CD4-positive, alpha-beta T cell treated with Interferon alpha-2 for 1 hour (primary cell): ENCODE measurements at places on chromosomes 6 and 20.

DNA sequence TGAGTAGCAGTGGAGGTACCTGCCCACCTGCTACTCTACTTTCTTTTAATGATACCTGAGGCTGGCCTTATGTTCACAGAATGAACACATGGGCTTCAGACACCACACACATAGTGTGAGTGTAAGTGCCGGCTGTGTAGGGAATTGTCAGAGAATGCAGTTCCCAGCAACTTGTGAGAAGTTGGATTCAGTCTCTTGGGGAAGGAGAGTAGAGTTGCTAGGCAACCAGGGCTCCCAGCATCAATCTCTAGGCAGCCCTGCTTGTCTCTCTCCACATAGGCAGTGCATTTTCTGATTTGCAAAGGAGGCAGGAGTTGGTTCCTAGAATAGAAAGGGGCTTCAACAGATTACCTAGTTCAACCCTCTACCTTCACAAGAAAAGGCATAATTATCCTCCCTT is 74.1 kb downstream of the BFSP1 start:
- no peak for DNase-seq

DNA sequence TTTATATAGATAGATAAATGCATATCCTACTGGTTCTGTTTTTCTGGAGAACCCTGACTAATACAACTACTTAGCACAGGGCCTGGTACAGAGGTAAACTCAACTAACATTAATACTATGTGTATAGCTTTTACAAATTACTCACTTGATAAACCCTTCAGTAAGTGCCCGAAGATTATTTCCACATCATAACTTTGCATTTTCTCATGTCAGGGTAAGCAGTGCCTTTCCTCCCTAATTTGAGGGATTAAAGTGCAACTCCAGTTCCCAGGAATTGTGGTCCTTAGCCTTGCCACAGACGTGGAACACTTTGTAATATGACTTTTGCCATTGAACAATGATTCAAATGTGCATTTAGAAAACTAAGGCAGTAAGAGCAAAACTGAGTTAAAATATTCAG is 147.5 kb upstream of the SMLR1 start:
- no peak for DNase-seq

DNA sequence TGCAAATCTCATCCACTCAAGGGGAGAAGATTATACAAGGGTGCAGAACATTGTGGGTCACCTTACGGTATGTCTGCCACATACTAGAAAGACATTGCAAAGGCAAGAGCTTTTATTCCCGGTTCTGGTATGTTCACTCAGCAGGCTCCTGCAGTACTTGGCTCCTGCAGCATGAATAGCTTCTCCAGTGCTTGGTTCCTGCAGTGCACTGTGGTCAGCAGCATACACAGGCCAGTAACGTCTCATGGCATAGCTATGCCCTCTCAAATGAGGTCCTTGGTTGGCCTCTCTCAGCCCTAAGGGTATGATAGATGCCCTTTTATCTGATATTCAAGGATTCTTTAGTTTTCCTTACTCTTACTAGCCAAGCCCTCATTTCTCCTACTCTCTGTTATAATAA is 12.6 kb downstream of the TCP11 start:
- no peak for DNase-seq

- peak; percentile 80 for DNase-seq
Observed at GRCh38 chr20:58309591-58310290, at the start of gene RAB22A. RAB22A (plus strand) TSS chr20:58309715; CDS start chr20:58309977, 262 bp downstream.

- DNase-seq, result peak; percentile 2
Observed at GRCh38 chr6:113564371-113565171, 292.6 kb upstream of the MARCKS start.

DNA sequence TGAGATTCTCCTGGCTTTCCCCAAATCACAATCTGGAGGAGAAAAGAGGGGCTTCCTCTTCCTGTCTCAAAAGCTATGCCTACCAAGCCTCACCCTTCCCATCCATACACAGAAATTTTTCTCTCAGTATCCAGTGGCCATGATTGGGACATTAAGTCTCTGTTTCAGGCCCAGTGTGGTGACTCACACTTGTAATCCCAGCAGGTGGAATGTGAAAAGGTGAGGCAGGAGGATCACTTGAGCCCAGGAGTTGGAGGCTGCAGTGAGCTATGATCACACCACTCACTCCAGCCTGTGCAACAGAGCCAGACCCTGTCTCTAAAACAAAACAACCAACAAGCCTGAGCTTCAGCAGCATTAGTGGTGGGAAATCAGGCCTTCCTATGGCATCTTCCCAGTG is 210.0 kb downstream of the OGFRL1 start:
- no peak for DNase-seq

GRCh38 chr20:11193241-11193640 is 519.4 kb upstream of the JAG1 start:
- DNase-seq, result no peak

DNA sequence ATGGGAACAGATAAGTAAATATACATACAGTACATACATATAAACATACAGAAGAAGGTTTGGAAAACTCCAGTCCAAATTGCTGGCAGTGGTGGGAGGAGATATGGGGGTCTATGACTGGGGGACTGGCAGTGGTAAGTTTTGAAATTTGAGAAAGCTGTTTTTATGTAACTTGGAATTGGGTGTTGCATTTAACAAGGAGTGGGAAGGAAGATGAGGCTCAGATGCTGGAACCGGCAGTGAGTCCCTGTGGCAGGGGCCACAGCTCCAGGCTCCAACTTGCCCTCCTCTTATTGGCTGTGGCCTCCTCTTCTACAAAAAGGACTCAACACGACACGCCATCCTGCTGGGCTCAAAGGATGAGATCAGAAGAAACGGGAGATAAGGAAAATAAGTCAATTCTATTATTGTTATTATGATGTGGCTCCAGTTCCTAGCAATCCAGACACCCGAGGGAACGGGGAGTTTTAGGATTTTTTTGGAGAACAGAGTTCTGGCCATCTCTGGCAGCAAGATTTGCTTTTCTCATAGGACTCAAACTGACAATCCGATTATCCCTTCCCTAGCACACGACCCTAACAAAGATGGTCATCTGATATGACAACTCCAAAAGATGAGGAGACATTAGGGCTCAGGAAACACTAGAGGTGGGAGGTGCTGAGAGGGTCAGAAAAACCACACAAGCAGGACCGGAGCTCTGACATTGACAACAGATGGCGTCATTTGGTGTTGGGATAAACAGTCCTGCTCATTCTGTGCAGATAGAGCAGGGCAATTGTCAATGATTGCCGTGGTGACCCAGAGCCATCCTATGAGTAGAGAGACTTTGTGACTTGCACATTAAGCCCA is 6.0 kb upstream of the TGM2 start:
- no peak for DNase-seq

DNA sequence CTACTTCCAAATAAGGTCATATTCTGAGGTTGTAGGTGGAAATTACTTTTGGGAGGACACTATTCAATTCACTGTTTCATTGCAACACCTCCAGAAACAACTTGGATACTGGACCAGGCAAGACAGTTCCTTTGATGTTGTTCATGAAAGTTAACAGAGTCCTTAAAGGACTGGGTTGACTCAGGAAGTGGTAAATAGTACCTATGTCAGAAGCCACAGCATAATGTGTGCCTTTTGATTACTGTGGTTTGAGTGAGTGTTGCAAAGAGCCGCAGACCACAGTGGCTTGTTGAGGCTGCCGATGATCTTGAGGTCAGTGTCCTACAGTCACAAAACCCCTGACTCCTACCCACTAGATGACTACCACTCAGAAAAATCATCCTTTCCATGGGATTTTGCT is 10.9 kb downstream of the IL20RA start:
- DNase-seq, result peak; percentile 45

DNA sequence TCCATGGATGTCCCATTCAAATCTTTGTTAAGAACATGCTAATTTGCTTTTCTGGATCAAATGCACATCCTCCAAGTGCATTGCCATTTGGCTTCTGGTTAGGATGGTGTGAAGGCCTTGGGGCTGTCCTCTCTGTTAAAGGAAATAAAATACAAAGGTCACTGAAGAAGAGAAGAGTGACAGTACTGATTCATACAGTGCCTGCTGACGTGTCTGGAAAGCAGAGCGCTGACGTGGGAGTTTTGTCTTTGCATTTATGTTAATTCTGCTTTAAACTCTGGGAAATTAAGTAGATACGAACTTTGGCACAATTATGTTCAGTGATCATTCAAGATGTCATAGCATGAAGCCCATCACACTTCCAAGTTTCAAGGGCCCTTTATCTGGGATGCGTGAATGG is 33.2 kb downstream of the SYNDIG1 start:
- DNase-seq, result no peak

- no peak for DNase-seq
Observed at GRCh38 chr6:121506761-121507754, 71.6 kb downstream of the GJA1 start.

- peak; percentile 42 for DNase-seq
Observed at GRCh38 chr20:41329435-41330342, 10.9 kb upstream of the LPIN3 start.

- DNase-seq, result no peak
Observed at GRCh38 chr20:7841971-7842310, 98.3 kb downstream of the HAO1 start.

- DNase-seq, result no peak
Observed at GRCh38 chr20:49698477-49698876, 15.2 kb downstream of the B4GALT5 start.

DNA sequence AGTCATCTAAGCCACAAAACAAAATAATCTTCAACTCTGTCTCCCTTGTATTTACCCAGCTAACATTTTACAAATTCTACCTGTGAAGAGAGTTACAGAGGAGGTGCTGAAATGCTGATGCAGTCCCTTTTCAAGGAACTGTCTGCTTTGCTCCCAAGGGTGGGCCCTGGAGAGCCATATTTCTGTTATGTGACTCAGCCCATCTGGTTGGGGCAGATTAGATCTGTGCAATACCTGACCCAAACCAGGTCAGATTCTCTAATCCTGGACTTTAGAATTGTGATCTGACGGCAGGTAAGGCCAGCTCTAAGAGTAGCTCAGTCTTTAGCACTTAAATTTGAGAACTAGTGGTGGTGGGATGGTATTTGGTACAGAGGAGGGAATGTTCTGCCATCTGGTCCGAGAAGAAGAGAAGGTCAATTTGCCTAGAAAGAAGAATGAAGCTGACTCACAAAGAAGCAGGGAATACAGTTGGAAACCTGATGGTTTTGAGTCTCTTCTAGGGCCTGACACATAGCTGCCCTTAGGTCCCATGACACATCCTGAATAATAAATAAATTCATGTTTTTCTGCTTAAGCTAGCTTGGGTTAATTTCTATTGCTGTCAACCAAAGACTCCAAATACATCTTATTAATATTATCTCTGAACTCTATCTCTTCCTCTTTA is 8.1 kb downstream of the ZNF311 start:
- no peak for DNase-seq
